Activated CD4-positive, alpha-beta T cell treated with anti-CD3 and anti-CD28 coated beads for 24 hours (primary cell): ENCODE measurements at places on chromosomes 5 and 9.

DNA sequence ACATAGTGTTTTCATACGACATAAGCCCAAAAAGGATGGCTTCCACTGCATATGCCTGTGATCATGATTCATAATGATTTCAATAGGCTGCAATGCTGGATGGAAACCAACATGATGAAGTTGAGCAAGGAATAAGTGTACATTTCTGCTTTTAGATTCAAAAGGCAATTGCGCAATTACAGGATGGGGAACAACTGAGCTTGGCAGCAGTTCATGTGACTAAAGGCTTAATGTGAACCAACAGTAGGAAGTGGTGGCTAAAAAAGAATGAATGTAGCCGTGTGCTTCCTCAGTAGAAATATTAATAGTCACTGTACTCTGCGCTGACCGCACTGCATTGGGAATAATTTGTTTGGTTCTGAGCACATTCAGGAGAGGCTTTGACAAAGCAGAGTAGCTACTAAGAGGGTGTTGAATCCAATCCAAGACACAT lies 51.2 kb downstream of the SLC1A3 start:
- no peak for DNase-seq

GRCh38 chr9:22683700-22684075 lies 237.1 kb downstream of the DMRTA1 start:
- DNase-seq: no peak

DNA sequence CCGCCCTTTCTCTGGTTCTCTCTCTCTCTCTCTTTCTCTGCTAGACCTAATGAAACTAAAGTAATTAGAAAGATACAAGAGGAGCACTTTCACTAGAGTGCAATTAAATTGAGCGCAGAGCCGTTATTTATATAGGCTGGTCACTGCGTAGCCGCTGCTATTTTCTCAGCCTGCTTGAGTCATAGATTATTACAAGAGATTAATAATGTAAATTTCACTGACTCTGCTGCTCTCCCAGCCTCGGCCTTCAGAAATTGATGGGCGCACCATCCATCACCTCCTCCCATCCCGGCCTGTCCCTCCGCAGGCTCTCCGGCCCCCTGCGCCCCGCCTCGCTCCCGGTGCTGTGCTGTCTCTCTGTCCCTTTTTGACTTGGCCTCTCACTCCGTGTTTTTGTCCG lies 268.0 kb upstream of the MVB12B start:
- no peak for DNase-seq

GRCh38 chr5:167050568-167051401 lies 1240.7 kb upstream of the WWC1 start:
- no peak for DNase-seq

- DNase-seq: no peak
Measured at GRCh38 chr9:73824671-73825070, 672.5 kb upstream of the RORB start.

DNA sequence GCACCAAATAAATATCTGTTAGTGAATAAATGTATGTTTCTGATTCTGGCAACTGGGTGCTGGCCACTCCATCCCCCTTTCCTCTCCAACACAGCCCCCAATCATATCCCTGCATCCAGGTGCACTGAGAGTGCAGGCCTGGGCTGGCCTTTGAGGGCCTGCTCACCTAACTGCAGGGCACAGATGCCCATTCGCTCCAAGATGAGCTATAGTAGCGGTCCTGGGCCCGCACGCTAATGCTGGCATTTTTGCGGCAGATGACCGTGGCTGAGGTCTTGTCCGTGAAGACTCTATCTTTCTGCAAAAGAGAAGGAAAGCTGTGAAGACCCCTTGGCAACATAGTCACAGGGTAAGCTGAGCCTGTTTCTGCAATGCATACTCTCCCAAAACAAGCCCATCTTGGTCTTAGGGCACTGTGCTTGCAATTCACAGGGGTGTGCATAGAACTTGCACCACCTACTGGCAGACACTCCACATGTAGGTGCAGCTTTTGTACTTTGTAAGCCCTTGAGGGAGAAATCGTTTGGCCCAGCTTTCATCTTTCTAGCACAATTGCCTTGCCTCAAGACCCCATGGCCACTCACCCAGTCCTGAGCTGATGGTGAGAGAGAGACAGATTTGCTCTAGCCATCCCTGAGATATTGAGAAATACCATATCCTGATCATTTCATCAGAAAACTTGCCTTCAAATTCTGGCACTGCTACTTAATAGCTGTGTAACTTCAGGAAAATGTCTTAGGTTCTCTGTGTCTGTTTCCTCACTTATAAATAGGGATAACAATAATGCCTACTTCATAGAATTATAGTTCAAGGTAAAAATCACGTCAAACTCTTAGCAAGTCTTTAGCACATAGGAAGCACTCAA lies 13.5 kb downstream of the IL12B start:
- no peak for DNase-seq

GRCh38 chr9:13716601-13717321 lies 437.3 kb upstream of the MPDZ start:
- DNase-seq: no peak

DNA sequence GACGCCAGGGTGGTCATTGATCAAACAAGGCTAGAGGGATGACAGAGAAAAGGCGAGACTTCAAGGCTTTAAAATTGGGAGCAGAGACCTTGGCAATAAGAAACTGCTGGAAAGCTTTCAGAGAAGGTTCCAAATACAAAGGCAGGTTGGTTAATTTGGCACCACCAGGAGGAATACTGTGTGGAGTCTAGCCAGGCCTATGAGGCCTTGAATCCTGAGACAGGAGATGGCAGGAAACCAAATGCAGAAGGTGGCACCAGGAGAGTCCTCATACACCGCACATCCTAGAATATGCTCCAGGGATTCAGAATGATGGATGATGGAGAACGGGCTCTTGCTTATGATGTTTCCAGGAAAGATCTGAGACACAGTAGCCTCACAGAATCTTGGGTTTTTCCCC lies 90.0 kb downstream of the MCTP1 start:
- no peak for DNase-seq

- DNase-seq: no peak
Measured at GRCh38 chr5:136039202-136039601, 10.4 kb downstream of the TGFBI start.

GRCh38 chr9:114459464-114459863 lies 45.8 kb downstream of the WHRN start:
- no peak for DNase-seq

DNA sequence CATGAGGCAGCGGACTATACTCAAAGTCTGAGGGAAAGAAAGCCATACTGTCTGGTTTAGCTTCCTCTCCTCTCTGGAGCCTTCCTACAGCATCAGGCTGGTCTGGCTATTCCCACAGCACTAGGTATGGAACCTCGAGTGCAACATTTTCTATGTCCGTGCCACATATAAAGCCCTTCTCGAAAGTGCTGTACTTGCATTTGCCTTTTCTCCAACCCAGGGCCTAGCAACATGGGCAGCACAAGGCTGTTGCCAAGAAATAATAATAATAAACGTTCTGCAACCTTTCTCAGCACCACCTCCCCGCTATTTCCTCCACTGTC lies 804 bp downstream of the MED10 start:
- no peak for DNase-seq

GRCh38 chr5:101966476-101966875 lies 329.6 kb downstream of the SLCO4C1 start:
- DNase-seq: no peak

DNA sequence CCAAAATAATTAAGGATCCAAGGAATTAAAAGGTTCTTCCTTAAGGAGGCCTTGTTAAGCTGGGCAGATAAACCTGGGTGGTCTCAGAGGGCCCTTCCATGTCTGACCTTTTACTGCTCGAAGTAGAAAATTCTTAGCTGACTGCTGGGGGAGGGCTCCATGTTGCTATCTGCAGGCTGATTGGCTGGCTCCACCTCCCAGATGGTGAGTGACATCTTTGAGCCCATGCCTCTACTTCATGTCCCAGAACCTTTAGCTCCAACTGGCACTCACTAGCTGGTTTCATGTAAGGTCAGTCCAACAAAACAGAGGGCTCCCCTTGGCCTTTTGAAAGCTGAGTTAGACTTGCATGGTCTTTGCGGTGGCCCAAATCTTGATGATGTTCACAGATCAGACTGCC lies 188.2 kb downstream of the PAX5 start:
- DNase-seq: no peak

DNA sequence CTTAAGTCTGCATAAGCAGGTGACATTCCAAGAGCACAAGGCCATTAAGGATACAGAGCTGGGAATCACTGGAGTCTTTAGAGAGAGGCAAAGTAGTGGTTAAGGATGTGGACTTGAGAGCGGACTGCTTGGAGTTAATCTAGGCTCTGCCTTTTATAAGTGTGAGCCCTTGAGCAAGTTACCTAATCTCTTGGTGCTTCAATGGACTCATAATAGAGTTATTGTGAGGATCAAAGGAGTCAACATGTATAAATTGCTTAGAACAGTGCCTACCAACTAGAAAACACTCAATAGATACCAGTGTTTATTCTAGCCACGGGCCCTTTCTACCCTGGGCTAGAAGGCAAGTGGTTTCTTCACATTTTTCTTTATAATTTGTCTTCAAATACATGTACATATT lies 819.4 kb downstream of the NR2F1-AS1 start:
- DNase-seq: no peak

GRCh38 chr9:133842721-133843227 lies 104.6 kb upstream of the SARDH start:
- DNase-seq: no peak

DNA sequence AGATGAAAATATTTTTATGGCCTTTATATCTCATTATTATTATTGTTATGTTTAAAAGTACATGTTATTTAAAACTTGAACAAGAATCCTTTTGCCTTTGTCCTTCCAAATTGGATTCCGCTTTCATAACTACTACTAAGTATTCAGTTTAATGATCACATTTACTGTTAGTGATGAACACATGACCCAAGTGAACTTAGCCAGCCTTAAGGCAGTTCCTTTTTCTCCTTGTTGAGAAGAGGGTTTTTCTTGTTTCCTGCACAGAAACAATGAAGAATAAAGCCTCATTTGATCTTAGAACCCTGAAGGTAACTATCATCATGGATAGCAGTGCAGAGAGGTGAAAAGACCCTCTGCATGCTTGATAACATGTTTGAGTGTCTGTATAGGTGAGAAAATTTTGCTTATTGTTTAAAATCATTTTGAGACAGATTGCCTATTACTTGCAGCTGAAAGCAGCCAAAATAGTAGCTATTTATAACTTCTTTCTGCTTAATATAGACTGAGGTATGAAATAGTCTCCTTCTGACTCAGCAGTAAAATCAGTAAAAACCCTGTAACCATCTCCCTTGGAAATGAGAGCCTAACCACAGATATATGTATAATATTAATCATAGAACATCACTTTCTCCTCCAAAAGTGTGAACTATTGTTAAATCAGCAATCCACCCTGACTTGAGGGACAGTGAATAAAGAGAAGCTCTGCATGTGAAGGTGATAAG lies 266.2 kb downstream of the SPATA31D1 start:
- DNase-seq: no peak

DNA sequence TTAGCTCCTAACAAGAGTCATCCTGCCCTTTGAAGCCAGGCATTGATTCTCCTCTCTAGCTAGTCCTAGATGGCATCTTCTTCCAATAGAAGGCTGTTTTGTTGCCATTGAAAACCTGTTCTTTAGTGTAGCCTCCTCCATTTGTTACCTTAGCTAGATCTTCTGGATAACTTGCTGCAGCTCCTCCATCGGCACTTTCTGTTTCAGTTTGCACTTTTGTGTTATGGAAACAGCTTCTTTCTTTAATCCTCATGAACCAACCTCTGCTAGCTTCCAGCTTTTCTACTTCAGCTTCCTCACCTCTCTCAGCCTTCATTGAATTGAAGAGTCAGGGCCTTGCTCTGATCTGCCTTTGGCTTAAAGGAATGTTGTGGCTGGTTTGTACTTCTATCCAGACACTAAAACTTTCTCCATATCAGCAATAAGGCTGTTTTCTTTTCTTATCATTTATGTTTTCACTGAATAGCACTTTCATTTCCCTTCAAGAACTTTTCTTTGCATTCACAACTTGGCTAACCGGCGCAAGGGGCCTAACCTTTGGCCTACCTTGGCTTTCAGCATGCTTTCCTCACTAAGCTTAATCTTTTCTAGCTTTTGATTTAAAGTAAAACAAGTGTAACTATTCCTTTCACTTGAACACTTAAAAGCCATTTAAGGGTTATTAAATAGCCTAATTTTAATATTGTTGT lies 166.5 kb upstream of the SLC12A2 start:
- no peak for DNase-seq

DNA sequence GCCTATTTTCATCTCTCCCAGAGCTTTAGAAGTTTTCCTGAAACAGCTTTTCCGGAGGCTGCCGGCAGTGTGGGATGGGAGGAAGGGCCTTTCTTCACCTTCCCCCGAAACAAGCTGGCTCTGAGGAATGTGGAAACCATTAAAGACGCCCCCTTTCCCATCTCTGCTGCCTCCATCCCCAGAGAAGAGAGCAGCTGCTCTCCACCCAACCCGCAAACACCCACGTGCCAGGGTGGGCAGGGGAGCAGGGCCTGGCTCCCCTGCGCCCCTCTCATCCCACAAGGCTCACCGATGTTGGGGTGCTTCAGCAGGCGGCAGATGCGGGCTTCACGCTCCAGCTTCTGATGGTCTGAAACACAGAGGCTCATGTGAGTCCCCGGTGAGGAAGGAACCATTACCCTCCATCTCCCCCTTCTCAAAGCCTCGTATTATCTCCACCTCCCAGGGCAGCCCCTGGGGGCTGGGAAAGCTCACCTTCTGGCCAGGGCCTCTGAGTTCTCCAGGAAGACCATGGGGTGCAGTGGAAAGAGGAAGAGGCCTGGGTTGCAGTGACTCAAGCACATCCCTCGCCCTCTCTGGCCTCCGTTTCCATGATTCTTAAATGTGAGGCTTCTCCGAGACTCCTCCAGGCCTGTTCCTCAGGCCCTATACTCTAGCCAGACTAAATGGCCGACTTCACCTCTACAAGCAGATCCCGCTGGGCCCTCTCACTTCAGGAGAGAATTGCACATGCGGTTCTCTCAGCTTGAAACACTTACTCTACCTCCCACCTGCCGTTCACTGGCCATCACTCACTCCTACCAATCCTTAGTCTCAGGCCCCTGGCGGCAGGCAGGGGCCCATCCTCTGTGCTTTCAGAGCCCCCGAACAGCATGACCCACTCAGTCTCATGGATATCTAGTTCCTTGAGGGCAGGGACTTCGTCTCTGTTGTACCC lies 24.6 kb downstream of the CAMK2A start:
- DNase-seq: no peak
